ENCODE measurements at places on chromosomes 6 and 20.
A peak's percentile ranks its signal among the peaks of the same experiment; 100 is the strongest.

- DNase-seq = no peak
Observed at GRCh38 chr20:60283281-60283680, 325.1 kb downstream of the CDH26 start.

DNA sequence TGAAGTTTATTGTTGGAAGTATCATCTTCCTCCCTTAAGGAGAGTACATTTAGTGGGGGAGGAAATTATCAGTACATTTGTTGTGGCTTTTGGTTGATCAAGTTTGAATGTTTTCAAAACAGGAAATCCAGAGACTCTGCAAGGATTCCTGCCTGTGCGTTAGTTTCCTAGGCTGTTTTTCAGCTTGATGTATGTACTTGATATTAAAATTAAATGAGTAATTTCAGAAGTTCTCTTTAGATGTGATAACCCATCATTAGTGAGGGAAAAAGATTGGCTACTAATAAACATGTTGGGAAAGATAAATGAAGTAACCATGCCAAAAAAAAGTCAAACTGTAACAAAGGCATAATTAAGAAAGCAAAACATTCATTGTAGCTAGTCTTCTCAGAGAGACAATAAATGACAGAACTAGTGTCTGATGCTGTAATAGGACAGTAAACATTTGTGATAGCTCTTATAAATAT is 88.0 kb upstream of the TULP1 start:
- DNase-seq = no peak

GRCh38 chr6:6234963-6235362 is 85.5 kb downstream of the F13A1 start:
- no peak for DNase-seq

DNA sequence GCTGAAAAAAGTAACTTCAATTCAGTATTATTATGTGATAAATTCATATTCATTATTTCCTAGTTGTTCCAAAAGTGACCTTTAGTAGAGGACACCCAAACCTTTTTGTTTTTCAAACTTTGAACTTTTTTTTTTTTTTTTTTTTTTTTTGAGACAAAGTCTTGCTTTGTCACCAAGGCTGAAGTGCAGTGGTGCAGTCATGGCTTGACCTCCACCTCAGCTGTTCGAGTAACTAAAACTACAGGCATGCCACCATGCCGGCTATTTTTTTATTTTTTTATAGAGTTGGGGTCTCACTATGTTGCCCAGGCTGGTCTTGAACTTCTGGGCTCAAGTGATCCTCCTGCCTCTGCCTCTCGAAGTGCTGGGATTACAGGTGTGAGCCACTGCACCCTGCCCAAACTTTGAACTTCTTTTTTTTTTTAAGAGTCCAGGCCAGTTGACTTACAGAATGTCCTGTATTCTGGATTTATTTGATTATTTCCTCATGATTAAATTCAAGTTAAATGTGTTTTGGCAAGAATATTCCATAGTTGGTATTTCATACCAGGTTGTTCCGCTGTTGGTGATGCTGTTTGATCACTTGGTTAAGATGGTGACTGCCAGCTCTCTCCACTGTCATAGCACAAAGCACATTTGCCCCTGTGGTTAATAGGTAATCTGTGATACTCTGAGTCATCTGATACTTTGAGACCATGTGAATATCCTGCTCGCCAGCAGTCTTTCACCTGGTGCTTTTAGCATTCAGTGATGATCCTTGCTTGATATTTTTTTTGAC is 48.0 kb downstream of the VAPB start:
- no peak for DNase-seq

DNA sequence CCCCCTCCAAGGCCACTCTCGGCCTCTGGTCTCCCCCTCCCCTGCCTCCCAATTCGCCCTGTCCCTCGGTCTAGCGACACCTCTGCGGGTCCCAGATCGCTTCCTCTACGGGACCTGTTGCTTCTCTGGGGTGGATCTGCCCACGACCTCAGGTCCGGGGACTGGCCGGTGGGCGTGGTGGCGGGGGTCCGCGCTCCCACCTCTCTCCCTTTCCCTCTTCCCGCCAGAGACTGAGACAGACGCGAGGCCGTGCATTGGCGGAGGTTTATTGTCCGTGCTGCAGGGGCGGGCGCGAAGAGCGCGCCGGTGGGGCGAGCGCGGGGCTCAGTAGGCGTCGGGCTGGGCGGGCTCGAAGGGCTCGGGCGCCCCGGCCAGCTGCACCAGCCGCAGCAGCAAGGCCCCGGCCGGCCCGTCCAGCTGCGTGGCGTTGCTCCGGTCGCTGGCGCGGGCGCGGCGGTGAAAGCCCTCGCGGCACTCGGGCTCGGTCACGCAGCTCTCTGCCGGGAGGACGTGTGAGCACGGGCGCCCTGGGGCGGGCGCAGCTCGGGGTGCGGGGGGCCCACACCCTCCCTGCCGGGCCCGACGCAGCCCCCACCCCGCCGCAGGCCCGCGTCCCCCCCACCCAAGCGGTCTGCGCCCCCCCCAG is 2.1 kb downstream of the AVP start:
- no peak for DNase-seq

GRCh38 chr6:107832151-107833056 is 8.3 kb upstream of the SCML4 start:
- DNase-seq = no peak

GRCh38 chr6:127858727-127859391 is 42.0 kb downstream of the THEMIS start:
- no peak for DNase-seq

DNA sequence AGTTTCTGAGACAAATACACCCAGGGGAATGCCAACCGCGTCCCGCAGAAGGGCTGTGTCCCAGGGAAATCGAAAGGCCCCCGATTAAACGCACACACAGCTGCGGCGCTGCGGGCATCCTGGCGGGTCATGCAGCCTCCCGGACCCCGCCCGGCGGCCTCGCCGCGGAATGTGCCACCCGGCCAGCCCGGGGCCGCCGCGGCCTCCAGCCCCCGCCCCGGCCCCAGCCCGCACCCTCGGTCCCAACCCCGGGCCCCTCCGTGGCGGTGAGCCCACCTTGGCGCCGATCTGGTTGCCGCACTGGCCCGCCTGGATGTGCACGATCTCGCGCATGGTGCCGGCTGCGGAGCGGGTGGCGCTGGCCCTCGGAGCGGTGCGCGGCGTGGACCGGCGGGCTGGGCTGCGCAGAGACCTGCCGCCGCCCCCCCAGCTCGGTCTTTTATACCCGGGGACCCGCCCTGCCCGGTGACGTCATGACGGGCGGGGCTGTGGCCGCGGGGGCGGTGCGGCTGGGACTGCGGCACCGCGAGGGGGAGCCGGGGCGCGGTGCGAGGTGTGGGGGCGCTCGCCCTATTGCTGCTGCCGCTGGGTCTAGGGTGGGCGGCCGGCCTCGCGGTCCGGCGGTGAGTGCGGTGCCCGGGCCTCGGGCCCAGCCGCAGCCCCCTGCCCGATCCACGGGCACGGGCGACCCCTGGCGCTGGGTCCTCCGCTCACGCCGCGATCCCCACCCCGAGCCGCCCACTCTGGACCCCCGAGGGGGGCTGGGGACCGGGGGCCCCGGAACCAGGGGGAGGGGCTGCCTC is at the start of gene TUBB2A:
Gene TUBB2A, minus strand, starts transcription at position 414 of the 803 bp plus-strand sequence. Its CDS starts 81 bp downstream, at position 333.
- peak; percentile 84 for DNase-seq

DNA sequence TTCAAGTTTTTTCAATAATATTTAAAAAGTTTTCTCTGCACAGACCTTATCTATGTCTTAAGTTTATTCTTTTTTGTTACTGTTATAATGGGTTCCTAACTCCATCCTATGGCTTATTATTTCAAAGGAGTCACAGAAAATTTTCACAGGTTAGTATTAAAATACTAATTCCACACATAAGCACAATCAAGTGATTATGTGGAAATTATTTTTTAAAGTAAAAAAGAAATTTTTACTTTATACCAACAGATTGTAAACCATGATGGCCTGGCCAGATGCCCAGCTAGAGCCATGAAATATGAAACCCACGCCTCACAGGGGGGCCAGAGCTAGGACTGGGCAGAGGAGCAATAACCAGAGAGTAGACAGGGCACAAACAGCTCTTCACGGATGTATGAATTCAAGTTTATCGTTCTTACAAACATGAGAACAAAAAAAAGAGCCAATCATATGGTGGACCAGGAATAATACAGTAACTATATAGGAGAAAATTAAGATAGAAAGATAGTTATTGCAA is 34.0 kb downstream of the NUDT3 start:
- no peak for DNase-seq

DNA sequence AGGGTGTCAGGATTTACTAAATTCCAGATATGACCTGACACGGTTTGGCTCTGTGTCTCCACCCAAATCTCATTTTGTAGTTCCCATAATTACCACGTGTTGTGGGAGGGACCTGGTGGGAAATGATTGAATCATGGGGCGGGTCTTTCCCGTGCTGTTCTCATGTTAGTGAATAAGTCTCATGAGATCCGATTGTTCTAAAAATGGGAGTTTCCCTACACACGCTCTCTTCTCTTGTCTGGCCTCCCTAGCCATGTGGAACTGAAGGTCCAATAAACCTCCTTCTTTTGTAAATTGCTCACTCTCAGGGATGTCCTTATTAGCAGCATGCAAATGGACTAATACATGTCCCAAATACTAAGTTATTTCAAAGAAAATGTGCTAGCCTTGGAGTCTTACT is 121.1 kb downstream of the CENPW start:
- no peak for DNase-seq
